ENCODE measurements at places on chromosomes 16 and 17.

GRCh38 chr16:86734543-86735460, 156.5 kb downstream of the FOXL1 start:
- DNase-seq, result no peak

DNA sequence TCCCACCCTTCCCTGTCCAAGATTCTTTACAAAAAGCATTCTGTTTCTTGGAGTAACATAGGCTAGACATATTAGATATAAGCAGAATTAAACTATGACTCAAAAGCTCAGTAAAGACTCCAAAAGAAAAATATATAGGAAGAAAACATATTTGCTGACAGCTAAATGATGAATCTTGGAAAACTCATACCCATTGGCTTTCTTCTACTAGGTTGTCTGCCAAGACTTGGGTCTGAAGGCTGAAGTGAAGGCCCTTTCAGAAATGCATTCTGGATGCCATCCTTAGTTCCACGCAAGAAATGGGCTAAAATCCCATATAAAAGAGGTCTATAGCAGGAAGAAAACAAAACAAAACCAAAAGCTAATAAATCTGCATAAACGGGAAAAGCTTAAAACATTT, 15.1 kb downstream of the CEP20 start:
- no peak for DNase-seq

GRCh38 chr17:31392856-31393748, 1.6 kb downstream of the RAB11FIP4 start:
- DNase-seq, result no peak

- DNase-seq, result no peak
Measured at GRCh38 chr17:7060165-7060891, 16.4 kb upstream of the SLC16A11 start.
